ENCODE measurements at places on chromosomes 5 and 9.

DNA sequence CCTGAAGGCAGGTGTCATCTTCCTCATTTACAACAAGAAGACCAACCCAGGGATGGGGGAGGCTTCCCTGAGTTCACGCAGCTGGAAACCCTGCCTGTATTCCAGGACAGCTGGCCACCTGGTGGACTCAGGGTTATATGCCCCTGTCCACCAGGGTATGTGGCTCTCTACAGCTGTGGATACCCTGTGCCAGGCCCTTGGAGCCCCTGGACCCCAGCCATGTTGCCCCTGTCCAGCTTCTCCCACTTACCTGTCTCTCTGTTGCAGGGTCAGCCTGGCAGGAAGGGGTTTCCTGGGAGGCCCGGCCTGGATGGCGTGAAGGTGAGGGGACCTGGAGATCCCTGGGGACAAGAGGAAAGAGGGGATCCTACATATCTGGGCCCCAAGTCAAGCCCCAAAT lies 79.7 kb upstream of the ORM1 start:
- no peak for DNase-seq

DNA sequence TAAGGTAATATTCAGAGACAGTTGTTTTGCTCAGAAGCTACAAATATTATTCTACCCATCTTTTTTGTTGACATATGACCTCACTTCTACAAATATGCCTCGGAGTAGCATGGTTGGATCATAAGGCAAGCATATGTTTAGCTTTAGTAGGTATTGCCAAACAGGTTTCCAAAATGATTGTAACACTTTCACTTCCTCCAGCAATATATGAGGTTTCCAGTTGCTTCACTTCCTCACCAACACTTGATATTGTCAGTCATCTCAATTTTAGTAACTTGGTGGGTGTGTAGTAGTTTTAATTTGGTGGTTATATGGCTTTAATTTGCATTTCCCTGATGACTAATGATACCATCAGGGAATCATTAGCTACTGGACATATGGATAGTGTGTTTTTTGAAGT lies 46.7 kb downstream of the TNFSF8 start:
- no peak for DNase-seq

DNA sequence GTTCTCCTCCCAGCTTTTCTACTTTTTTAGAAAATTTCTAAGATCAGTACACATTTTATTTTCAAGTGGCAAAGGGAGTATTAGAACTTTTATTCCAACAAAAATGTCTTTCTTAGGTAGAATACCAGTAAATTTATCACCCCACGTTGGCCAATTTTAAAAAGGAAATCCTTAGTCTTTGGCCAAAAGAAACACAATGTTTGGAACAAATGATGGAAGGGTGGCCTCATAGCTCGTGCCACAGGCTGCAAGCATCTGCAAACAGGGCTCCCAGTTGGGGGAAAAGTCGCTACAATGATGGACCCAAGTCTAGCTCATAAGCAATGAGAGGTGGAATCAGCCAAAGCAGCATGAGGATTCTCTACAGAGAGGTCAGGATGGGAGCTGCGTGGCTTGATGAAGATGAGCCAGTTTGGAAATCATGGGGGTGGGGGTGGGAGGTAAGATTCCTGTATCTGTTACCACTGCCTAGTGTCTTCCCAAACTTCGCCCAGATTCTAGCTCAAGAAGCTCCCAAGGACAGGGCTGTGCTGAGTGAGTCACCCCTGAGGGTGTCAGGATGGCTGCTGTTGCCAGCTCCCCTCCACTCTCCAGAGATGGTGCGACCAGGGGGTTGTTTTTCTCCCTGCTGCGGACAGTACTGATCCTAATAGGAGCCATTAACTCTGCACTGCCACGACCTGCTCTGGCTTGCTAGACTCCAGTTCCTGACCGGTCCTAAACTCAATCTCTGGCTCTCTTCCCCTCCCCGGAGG lies 75.6 kb downstream of the DCP2 start:
- DNase-seq: no peak

GRCh38 chr5:109700516-109701153 lies 10.9 kb downstream of the MAN2A1 start:
- no peak for DNase-seq

DNA sequence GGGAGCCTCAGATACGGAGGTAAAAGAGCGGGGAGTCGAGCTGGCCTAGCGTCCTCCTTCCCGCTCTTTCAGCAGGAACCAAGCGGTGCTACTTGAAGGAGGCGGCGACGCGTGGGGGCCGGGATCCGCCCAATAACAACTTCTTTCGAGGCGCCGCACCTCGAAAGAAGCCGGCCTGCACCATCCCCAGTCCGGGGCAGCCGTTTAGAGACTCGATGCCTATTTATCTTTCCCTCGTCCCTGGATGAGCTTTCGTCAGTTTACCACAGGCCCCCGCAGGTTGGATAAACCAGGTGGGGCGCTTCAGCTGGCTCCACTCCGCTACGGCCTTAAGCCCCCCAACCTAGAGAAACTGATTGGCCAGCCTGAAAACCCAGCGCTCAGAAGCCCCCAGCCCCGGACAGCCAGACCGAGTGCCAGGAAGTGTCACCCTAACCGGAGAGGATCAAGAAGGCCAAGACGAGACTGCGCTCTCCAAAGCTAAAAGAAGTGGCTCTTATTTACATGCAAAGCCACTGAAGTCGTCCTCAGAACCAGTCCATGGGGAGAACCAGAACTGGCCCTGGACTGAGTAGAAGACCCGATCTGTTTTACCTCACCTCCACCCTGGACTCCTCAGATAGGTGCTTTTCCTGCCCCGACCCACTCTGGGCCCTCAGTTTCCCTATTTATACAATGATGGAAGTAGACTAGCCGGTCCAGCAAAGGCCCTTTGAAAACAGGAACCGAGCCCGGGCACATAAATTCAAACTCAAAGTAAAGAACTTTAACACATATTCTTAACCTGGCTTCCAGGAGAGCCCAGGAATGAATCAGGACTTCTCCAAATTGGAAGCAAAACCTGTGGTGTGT lies 1.4 kb downstream of the HAND1 start:
- no peak for DNase-seq

DNA sequence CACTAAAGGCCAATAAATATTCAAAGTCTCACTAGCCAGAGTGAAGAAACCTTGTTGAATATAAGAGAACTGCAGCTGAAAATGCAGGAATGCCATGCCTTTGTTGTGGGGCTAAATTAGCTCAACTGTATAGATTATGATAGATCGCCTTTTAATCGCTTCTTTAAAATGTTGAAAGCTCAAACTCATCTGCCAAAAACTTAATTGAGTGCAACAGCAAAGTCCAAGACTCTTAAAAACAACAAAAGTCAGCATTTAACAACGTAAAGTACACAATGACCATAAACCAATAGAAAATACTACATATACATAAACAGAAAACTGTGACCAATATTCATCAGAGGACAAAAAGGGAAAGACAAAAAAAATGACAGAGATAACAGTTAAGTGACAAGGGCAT lies 585.0 kb upstream of the CDH6 start:
- DNase-seq: no peak

- DNase-seq: no peak
Measured at GRCh38 chr9:127133739-127134167, 11.3 kb upstream of the ANGPTL2 start.

DNA sequence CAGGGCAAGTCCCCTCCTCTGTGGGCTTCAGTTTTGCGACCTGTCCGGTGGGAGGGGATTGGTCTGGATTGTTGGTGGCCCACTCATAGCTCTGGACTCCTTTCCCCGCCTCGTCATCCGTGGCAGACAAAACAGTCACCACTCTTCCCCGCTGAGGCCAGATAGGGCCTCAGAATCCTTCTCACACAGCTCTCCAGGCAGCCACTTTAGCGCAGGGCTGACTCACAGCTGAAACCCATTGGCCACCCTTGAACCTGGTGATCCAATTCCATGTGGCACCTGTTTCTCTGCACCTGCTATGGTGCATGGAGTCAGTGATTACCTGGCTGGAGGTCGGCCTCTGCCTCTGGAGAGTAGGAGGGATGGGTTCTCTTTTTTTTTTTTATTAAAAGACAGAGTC lies 15.8 kb upstream of the CACFD1 start:
- DNase-seq: no peak

- DNase-seq: no peak
Measured at GRCh38 chr5:130136300-130136699, 232.0 kb downstream of the CHSY3 start.

- DNase-seq: no peak
Measured at GRCh38 chr9:75064307-75065025, 23.5 kb downstream of the NMRK1 start.

DNA sequence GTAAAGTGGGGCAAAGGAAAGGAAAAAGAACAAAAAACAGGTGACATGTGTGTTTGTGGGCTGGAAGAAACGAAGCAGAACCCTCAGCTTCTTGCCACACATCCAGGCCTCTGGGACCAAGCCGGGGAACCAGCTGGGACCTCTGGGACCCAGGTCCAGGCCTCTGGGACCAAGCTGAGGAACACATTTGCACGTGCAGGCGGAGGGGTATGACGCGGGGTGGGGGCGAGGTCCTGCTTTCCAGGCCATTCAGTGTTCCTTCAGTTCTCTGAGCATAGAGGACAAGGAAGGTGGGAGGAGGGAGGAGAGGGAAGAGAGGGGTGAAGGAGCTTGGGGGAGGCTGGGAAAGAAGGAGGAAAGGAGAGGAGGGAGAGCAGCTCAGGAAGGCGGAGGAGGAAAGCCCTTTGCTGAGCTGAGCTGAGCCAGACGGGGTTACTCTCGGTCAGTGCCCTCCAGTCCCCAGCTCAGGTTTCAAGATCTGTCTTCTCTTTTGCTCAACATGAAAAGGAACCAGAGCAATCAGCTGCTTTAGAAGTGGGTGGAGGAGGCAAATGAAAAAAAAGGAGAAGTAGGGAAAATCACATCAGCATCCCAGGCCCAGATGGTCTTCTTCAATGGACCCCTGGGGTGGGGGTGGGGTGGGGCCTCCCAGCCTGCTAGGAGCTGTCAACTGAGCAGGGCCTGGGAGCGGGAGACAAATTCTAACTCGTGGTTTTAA lies 59.1 kb downstream of the ABCA1 start:
- DNase-seq: no peak

GRCh38 chr9:27022920-27023319 lies 17.4 kb upstream of the LRRC19 start:
- no peak for DNase-seq

DNA sequence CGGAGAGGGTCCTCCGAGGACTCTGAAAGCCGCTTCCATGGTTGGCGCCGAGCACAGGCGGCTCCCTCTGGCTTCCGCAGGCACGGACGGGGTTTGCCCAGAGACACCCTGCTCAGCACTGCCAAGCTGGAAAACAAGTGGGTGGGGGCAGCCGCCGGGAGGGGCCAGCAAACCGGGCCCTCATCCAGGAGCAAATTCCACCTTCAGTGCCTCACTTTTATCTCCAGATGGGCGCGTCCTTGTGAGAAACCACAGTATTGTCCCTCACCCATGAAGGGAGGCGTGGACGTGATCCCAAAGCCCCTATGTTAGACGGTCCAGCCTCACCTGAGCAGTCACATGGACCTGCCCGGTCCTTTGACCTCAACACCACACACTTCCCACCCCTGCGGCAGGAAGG lies 29.0 kb downstream of the MED10 start:
- no peak for DNase-seq

GRCh38 chr5:76799588-76799987 lies 19.2 kb upstream of the F2RL1 start:
- no peak for DNase-seq

DNA sequence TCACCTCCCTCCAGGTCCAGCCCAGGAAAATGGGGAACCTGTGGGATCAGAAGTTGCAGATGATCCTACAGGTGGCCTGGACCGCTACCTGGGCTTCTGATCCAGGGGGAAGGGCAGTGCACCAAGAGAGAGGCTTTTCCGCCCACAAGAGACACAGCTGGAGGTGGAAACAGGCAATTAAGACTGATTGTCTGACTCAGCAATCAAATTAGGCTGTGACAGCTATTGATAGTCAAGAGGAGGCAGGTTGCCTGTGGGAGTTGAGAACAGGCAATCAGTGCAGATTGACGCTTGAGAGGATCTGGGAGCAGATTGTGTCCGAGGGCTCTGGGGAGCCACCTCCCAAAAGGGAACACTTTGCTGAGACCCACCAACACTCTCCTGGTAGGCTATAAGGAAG lies 71.1 kb upstream of the SLC44A1 start:
- no peak for DNase-seq

GRCh38 chr5:143454936-143455516 lies 51.5 kb upstream of the NR3C1 start:
- DNase-seq: no peak

GRCh38 chr9:79687131-79687447 lies 115.3 kb downstream of the TLE4 start:
- DNase-seq: no peak

- DNase-seq: no peak
Measured at GRCh38 chr5:169667896-169668674, 31.0 kb downstream of the DOCK2 start.

GRCh38 chr5:38923661-38924451 lies 78.0 kb downstream of the OSMR start:
- no peak for DNase-seq

GRCh38 chr9:89400403-89401116 lies 82.3 kb downstream of the SECISBP2 start:
- DNase-seq: no peak

- no peak for DNase-seq
Measured at GRCh38 chr9:37955781-37956422, 52.0 kb upstream of the SLC25A51 start.

DNA sequence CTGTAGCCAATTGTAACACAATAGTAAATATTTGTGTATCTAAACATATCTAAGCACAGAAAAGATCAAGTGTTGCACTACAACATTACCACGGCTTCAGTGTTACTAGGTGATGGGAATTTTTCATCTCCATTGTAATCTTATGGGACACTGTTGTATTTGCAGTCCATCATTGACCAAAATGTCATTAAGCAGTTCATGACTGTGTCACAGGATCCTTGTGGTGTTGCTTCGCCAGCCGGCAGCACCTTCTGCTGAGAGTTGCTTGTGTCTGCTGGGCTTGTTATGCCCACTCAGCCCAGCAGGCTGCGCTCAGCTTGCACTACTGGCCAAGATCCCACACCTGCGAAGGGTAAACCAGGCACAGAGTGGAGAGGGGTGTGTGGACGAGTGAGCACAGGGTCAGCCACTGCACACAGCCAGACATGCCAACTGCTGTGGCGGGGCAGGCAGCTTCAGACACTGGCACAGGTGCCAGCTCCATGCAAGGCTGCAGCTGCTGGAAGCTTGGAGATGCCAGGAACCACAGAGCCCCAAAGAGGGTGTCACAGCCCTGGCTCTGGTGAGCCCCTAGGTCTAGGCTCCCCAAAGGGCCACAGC lies 273.7 kb downstream of the CETN3 start:
- no peak for DNase-seq

DNA sequence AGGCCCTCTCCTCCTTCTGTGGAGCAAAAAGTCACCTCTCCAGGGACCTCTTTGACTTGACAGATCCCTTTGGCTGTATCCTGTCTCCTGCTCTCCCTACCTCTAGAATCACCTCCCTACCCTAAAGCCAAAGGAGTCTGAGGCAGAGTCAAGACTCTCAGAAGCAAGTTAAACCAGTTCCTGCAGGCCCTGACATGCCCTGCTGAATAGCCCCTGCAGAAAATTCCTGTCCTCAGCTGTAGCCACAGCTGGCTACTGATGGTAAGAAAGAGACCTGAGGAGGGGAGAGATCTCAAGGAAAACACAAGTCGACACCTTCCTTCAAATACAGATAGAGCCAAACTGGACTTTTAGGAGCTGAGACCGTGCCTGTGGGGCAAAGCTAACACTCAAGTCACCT lies 23.7 kb upstream of the UBAP2 start:
- no peak for DNase-seq
